ENCODE measurements at places on chromosomes 7 and 10.

GRCh38 chr7:158362001-158362400 is 225.6 kb downstream of the PTPRN2 start:
- no peak for DNase-seq

GRCh38 chr10:90213346-90213745 is 512.0 kb downstream of the KIF20B start:
- DNase-seq = no peak

DNA sequence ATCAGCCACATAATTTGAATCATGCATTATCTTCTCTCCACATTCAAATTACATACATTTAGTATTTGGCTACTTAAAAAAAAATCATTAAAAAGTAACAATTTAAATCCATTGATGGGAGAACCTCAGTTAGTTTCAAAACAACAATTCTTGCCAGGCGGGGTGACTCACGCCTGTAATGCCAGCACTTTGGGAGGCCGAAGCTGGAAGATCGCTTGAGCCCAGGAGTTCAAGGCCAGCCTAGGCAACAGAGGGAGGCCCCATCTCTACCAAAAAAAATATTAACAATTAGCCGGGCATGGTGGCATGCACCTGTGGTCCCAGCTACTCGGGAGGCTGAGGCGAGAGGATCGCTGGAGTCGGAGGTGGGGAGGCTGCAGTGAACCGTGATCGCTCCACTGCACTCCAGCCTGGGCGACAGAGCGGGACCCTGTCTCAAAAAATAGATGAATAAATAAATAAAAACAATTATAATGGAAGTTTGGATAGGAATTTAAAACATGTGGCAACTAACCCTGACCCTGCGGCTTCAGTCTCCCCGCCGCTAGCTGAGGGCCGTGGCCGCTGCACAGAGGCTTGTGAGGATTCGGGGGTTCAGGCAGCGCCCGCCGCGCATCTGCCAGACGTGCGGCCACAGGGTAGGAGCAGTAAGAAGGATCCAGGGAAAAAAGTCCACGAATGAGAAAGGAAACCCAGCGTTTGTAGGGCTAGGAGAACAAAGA is 1.1 kb upstream of the CSGALNACT2 start:
- DNase-seq = no peak

DNA sequence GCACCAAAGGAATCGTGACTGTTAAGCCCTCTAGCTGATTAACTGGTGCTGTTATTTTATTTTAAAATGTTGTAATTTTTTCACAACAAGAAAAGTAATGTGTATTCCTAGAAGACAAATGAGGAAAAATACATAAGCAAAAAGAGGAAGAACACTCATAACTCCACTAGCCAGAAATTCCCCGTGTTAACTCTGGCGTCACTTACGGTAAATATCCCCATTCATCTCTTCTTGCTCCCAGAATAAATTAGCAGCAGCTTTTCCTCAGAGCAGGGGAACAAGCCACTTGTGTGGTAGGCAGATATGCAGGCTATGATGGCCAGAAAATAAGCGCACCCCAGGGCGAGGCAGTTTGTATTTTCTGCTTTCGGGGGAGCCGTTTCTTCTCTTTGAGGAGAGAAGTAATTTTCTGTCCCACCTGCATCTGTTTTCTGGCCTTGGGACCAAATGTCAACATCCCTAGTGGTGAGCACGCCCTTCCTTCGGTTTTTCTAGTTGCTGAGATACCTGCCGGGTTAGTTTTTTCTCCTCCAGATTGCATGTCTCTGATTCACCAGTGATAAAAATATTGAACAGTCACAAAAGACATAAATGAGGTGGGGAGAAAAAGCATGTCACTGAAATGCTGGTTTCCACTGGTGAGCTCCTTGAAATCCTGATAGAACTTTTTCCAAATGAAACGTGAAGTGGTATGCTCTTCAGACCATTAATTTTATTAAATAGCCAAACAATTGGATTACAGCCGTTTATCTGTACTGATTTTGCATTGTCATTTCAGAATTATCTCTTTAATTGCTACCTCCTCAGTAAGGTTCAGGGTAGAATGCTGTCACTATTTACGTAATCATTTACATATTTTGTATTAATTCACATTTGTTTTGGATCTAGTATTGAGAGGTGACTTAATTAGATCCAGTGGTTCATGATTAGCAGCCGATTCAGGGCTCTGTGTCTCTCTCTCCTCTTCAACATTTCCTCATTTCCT is 268.1 kb downstream of the CAMK1D start:
- no peak for DNase-seq

- no peak for DNase-seq
Measured at GRCh38 chr7:2508327-2509215, 11.0 kb upstream of the LFNG start.

- no peak for DNase-seq
Measured at GRCh38 chr7:108535257-108535656, 9.3 kb upstream of the PNPLA8 start.

- DNase-seq = peak; percentile 2
Measured at GRCh38 chr10:110273474-110273873, 31.2 kb downstream of the SMNDC1 start.

DNA sequence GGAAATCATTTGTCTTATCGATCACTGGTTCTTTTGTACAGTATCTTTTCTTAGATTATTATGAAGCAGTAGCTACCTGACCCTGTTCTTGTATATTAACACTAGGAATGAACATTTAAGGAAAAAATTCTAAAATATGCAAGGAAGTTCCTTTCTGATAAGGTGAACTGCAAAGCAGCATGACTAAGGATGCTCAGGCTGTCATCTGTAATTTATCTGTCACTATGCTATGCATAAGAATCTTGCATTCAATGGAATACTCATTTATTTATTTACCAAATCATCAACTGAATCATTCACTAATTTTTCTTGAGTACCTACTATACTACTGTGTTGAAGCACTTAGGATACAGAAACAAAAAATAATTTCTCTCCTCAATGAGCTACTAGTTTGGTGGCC is 5.8 kb downstream of the GSDME start:
- DNase-seq = no peak

- no peak for DNase-seq
Measured at GRCh38 chr7:47453093-47454061, 128.5 kb downstream of the TNS3 start.

DNA sequence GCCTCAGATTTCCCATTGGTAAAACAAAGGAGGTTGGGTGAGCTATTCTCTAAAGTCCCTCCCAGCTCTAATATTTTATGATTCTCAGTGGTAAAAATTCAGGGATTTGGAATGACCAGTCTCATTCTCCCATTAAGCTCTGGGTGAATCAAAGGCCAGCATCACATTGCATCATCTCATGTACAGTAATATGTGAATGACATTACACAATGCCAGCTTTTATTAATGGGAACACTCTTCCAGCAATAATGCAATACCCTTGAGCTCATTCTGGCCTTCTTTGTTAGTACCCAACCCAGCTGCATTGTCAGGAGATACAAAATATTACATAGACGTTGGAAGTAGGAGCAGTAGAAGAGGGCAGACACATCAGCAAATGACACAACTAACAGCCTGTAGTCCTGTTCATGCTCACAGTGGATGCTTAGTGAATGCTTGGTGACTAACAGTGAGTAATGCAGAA is 100.0 kb upstream of the EGR2 start:
- peak; percentile 86 for DNase-seq

- DNase-seq = no peak
Measured at GRCh38 chr7:45911311-45911710, 9.8 kb downstream of the IGFBP3 start.

DNA sequence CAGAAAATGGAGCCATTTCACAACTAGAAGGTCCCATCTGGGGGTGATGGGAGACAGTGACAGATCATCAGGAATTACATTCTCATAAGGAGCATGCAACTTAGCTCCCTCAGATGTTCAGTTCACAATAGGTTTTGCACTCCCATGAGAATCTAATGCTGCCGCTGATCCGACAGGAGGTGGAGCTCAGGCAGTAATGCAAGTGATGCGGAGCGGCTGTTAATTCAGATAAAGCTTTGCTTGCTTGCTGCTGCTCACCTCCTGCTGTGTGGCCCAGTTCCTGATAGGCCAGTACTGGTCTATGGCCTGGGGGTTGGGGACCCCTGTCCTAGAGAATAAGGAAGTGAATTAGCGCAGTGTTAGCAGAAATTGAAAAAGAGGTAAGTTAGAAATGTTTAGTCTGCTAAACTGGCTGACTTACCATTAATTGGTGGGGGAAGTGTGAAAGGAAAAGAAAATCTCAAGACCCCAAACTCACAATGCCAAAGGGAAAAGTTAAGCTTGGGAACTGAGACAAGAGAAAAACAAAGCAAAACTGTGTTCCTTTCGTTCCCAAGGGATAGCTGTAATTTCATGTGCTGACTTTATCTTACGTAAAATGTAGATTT is 76.4 kb downstream of the LYZL2 start:
- no peak for DNase-seq

DNA sequence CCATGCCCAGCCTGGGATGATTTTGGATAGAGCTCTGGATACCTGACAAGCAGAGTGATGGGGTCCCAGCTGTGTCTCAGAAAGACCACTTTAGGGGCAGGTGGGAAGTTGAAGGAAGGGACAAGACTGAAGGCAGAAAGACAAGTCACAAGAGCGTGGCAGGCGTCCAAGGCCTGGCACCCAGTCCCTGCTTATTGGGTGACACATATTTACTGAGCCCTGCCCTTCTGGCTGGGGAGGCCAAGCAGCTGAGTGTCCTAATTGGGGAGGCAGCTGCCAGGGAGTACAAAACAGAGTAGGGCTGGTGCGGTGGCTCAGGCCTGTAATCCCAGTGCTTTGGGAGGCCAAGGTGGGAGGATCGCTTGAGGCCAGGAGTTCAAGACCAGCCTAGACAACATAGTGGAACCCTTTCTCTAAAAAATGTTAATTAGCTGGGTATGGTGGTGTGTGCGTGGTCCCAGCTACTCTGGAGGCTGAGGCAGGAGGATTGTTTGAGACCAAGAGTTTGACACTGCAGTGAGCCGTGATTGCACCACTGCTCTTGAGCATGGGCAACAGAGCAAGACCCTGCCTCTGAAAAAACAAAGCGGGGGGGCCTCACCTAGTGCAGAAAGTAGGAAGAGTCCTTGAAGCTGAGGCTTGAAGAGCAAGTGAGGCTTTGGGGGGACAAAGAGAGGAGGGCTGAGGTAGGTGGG is 53.0 kb upstream of the GTF2I start:
- DNase-seq = no peak

GRCh38 chr10:57165671-57166070 is 804.6 kb upstream of the ZWINT start:
- DNase-seq = no peak

DNA sequence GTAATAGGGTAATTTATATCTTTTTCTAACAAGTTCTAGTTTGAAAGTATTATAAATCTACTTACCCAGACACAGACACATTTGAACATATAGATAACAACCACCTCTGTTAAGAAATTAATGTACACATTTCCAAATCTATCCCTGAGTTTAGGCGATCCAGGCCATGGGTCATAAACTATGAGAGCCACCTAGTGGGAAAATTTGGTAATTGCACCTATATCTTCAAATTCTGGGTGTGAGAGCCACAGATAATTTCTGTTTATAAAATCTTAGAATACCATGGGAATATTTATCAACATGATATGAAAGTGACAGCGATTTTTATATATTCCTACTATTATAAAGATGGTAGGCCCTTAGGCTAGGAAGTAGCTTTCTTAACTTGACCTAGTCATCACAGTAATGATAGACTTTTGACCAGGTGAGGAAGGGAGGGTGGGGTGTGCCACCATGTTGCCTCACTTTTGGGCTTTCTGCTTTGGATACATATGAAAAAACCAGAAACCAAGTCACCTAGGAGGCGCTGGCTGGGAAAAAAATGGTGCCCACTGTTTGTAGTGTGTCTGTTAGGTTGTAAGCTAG is 8.0 kb upstream of the EPHA1 start:
- peak; percentile 89 for DNase-seq

GRCh38 chr7:15862016-15862780 is 175.7 kb upstream of the MEOX2 start:
- no peak for DNase-seq

GRCh38 chr10:110181451-110181850 is 26.0 kb upstream of the MXI1 start:
- no peak for DNase-seq

GRCh38 chr10:86824151-86824550 is 67.7 kb downstream of the BMPR1A start:
- no peak for DNase-seq

GRCh38 chr10:27660268-27660667 is 85.4 kb downstream of the MKX start:
- DNase-seq = no peak

DNA sequence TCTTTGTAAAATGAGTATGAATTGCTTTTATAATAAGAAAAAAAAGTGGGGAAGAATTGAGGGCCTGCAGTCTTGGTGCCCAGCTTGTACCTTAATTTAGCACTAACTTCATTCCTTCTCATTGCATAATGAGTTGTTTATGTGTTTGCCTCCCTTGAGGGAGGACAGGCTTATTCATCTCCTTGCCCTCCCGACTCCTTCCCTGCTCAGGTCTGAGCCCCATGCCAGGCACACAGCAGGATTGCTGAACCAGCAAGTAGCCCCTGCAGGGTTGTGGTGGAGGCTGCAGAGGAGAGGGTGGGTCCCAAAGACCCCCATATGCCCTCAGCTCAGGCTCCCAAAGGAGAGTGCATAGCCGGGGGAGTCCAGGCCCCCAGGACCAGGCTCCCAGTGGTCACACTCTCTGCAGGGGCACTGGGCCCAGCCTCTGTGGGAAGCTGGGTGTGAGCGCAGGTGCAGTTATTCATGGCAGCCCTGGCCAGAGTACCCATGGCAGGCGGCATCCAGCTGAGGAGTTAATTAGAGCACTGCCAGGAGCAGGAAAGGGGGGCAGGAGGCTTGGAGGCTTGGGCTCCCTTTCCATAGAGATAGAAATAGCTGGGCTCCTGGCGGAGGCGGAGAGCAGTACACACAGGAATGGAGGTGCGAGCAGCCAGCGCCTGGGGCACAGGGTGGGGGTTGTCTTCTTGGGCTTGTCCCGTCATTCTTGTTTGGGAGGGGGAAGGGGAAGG is 28.2 kb upstream of the GOLGA7B start:
- DNase-seq = peak; percentile 15

DNA sequence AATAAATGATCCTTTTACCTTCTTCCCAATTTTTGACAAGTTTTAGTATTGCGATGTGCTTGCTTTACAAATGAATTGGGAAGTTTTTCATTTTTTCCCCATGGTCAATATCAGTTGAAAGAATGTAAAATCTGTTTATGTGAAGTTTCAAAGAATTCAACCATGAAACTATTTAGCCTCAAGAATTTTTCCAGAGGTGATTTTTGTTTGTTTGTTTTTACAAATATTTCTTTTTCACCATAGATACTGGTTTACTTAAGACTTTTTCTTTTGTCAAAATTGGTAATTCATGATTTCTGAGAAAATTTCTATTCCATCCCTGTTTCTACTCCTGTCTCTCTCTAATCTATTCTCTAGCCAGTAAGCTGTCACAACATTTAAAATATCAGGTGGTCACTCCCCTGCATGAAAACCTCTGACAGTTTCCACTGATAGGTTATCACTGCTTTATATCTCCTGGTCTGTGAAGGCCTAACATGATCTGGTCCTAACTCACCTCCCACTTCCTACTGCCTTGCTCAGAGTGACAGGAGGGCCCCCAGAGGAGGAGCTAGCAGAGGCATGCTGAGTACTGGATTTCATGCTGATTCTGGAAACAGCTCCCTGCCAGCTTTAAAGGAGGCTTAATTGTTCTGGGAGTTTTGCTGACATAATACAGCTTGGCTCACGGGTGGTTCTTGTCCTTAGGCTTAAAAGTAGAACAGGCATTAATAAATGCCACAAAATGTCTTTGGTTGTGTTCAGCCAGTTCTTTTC is 7.6 kb upstream of the ARMS2 start:
- DNase-seq = no peak
